Left lobe of liver (tissue), 2 donors: ENCODE measurements at places on chromosomes 12 and 14. TPM values are rescaled to one million over a fixed set of nuclear protein-coding genes. Genes with fewer than 3 reads are reported as not detected.

GRCh38 chr14:24094841-24095270 lies 745 bp downstream of the PCK2 start:
- DNase-seq = no peak

- no peak for DNase-seq
These were observed 326.7 kb downstream of the ATP23 start for GRCh38 chr12:58268069-58268468.

- no peak for DNase-seq
These were observed 189.5 kb upstream of the FRMD6 start for GRCh38 chr14:51462182-51462581.

Gene BIN2
- total RNA-seq = 2.7 TPM

Gene LRCOL1
- 9.2 TPM for total RNA-seq

Gene CCDC175
- total RNA-seq = not detected

- no peak for DNase-seq
These were observed 17.6 kb downstream of the AGAP2 start for GRCh38 chr12:57720606-57721595.

- DNase-seq = no peak
These were observed 89.8 kb downstream of the RERG start for GRCh38 chr12:15131431-15131830.

Gene FAM181A
- not detected for total RNA-seq

- DNase-seq = no peak
These were observed 901.6 kb downstream of the BCL11B start for GRCh38 chr14:98370352-98370751.

GRCh38 chr14:90757452-90757851 lies 58.8 kb downstream of the TTC7B start:
- no peak for DNase-seq

DNA sequence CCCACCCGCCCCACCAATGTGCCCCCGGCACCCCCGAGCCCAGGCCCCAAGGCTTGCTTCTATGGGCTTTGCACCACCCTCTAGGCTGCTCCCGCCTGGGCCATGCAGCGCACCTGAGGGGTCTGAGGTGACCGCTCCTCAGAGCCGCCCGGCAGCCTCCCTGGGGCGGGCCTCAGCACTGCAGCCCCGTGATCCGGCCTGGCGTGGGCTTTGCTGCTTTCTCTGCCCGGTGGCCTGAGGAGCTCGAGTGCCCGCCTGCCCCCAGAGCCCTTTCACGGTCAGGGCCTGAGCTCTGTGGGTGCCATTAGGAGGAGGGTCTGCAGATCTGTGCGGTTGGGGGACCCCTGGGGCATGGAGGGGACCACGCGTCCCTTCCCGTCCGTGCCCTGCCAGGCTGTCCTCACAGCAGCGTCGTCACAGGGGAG lies 6.2 kb downstream of the MTA1 start:
- DNase-seq = no peak

Gene LRRC10
- total RNA-seq = not detected

- DNase-seq = no peak
These were observed 89.6 kb downstream of the CHGA start for GRCh38 chr14:93012506-93012905.

- no peak for DNase-seq
These were observed 7.0 kb downstream of the HNRNPA1 start for GRCh38 chr12:54287261-54288157.
